Mucosa of gallbladder (tissue), 1 donor: ENCODE measurements at places on chromosomes 1 and 21. TPM values are rescaled to one million over a fixed set of nuclear protein-coding genes. Genes with fewer than 3 reads are reported as not detected.

DNA sequence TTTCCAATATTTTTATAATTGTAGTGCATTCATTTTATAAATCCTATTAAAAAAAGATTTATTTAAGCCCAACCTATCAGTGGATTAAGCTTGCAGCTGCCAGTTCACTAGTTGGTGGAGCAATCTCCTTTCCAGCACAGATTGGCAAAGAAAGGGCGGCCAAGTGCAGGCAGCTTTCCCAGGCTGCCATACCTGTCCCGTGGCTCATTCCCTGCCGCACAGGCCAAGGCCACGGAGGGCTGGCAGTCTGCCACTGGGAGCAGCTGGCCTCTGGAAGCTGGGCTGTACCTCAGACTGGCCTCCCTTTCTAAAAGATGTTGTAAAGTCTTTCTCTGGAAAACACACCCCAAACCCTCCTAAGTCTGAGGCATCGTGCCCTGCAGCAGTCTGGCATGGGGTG, 74.2 kb downstream of the SIM2 start:
- peak; percentile 62 for DNase-seq

DNA sequence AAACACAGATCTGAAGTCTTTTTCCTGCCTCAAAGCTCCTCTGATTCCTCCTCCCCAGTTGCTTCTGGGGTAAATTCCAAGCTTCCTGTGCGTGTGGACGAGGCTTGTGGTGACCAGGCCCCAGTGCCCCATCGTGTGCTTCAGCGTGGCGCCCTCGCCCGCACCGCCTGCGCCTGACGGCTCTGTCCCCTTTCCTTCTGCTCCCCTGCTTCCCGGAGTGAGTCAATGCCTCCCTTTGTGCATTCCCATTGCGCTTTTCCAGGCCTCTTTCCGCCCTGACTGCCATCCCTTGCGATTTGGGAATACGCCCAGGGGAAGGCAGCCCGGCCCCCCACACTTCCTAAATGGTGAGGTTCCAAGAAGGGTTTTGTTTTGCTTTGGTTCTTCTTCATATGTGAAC, 36.3 kb downstream of the FAAP20 start:
- no peak for DNase-seq

Gene SDC3
- 128 TPM for total RNA-seq

DNA sequence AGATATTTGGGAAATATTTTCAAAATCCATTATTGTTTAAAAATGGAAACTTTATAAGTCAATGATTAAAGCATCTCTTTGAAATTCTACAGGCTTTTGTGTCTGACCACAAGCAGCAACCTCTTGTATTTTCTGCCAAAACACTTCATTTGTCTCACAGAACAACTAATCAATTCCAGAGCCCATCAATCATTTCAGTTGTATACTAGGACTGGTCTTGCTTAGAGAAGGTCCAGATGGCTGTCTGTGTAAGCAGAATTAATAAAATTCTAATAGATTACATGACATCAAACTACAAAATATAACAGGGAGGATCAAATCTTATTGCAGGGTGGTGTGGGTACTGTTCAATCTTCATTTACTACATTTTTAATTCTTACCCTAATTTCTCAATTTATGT, 76.4 kb downstream of the ACBD6 start:
- DNase-seq = no peak

Gene DIO1
- 6.2 TPM for total RNA-seq
